ENCODE measurements at places on chromosomes 5 and 9.
A peak's percentile ranks its signal among the peaks of the same experiment; 100 is the strongest.

- peak; percentile 16 for DNase-seq
Measured at GRCh38 chr9:2181792-2182191, 166.6 kb downstream of the SMARCA2 start.

- no peak for DNase-seq
Measured at GRCh38 chr5:86918246-86918645, 300.5 kb downstream of the COX7C start.

- no peak for DNase-seq
Measured at GRCh38 chr9:98678244-98678842, 30.4 kb downstream of the GABBR2 start.

DNA sequence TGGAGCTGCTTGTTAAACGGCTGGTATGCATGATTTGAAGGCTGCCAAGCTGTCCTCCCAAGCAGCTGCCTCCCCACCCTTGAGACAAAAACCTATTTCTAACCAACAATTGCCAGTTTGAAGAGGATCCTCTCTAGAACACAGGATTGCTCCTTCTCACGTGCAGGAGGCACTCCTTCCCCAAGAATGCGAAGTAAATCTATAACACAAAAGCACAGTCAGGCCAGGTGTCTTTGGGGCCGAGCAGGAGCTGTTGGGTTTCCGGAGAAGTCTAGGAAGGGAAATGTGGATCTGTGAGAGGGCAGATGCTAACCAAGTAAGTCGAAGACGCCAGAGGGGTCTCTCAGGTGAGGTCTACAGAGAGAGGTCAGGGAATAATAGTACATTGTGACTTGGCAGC, 35.4 kb upstream of the GNPDA1 start:
- DNase-seq, result no peak

- peak; percentile 76 for DNase-seq
Measured at GRCh38 chr5:16916262-16916878, 19.7 kb downstream of the MYO10 start.

DNA sequence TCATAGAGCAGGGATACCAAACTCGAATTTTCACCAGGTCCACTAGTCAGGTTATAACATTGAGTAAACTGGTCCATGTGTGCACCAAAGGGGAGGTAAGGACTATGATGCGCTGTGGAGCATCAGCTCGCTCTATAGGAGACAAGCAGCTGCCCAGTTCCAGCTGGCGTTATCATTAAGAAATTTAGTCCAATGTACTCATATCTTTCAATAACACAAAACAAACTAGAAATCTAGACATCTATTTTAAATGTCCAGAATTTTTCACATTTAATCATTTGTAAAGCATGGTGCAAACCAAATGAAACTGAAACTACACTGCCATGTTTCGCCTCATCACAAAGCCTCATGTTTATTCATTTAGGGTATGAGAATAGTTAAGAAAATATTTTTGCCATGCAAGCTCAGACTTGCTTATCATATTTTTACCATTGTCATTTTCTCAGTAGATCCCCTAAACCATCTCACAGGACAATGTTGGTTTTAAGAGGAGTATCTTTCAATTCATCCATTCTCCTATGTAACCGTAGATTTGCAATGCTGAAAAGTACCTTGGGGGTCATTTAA, 50.9 kb downstream of the ZNF474 start:
- DNase-seq, result no peak

DNA sequence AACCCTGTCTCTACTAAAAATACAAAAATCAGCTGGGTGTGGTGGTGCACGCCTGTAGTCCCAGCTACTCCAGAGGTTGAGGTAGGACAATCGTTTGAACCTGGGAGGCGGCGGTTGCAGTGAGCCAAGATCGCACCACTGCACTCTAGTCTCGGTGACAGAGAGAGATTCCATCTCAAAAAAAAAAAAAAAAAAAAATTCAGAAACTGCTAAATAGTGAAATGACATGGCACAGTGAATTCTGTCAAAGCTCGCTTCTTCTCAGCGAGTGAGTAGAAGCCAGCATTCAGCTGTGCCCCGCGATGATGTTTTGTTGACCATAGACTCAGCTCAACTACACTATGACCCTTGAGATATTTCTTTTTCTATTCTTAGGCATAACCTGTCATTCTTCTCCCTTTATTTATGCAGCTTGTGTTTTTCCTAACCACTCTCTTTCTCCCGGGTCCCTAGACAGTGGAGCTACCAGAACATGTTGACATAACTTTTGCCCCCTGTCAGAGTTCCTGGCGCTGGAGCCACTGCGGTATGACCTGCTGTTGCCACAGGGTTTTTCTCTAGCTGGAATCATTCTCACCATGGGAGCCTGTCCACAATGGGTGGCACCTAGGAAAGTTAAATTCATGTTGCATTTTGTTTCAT, 13.5 kb upstream of the IQGAP2 start:
- DNase-seq, result no peak

DNA sequence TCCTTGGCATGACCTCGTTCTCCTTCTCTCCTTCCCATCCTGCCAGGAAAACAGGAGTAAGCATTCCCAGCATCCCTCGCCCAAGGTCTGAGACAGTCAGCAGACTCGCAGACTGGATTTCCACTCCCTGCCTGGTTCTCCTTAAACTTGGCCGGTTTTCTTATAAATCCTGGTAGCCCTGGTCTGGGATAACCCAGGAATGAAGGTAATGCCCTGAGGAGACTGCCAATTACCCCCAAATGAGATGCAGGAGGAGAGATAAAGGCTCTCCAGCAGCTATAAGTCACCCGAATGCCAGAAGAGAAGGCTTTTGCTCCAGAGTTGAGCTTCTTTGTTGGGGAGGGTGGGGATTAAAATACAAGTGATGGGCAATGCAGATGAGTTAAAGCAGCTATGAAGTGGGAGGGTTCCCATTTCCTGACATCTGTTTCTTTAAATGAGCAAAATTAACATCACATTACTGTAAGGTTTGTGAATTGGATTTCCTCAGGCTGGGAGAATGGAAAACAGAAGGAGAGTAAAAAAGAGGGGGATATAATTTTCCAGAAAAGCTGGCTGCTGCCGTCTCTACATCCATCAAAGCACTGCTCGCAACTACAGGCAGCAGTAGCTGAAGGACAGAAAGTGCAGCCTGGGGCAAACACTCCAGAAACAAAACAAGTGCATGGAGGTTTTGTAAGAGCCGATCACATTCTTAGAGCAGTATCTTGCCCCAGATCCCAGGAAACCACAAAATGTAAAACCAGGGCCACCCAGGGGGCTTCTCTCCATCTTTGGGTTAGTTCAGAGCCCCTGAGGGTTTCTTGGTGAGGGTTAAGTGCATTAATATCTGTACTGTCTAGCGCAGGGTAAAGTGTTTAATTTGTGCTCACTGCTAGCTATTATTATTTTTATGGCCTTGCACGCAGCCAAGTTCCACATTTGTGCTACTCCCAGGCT, 177.6 kb upstream of the PANK3 start:
- no peak for DNase-seq

DNA sequence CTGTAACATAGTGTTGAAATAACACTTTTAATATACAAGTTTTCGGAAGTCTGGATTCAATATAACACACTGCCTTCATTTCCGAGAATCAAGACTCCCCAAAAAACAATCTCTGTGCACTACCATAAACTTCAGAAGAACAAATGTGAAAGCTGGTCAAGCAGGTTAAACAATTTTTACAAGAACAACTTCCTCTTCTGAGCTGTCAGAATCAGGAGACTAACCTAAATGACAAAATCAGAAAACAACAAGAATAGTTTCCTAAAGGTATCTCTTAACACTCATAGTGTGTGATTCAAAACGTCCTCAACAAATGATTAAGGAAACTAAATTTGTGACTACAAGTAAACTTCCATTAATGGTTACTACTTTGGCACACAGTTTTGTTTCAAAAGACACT, 11.6 kb downstream of the C9orf72 start:
- DNase-seq, result no peak

DNA sequence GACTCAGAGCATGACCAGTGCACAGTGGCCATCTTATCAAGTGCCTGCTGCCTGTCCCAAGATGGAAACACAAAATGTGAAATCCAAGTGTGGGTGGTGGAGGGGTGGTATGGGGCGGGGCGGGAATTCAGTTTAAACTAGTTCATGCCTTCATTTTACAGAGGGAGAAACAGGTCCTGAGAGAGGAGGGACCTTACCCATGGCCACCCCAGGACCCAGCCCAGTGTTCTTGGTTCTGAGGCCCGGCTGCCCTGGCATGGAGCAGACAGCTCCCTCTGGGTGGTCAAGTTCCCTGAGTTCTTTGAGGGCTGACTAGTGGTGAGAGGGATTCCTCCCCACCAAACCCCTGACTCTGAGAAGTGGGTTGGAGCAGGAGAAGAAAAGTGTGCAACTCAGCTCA, 20.8 kb downstream of the KCNIP1 start:
- no peak for DNase-seq

DNA sequence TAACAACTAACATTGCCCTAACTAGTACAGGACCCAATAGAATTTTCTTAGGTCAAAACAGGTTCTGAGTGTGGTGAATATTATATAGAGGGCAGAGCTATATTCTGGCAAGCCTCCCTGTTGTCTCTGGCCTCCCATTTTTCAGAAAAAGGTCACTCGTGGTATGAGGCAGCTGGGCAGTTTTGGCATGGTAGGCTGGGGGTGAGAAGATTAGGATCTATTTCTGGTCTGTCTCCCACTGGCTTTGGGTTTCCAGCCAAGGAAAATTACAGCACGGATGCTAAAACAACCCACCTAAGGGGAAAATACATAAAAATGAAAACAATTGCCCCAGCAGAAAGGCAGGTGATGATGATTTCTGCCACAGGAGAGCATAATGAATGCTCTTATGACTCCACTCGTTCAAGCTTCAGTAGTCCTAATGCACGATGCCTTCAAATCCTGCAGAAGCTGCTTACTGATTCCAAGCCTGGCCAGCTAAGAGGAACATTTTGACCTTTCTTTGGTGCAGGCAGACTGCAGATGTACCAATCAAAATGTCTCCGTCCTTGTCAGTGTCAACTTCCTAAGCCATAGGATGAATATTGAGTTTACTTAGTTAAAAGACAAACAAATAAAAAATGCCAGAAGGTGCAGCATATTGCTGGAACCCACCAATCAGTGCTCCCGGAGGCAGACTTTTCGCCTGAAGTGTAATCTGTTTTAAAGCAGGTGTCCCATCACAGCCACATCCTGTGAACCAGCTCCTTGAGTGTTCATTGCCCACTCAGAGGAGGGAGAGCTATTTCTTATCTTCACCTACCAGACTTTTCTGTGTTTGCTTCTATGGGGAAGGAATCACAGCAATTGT, 435.4 kb downstream of the ZSWIM6 start:
- DNase-seq, result no peak

GRCh38 chr5:76319673-76320072, 83.4 kb upstream of the IQGAP2 start:
- no peak for DNase-seq

Data from H54 (cell line).